ENCODE measurements at places on chromosomes 5 and 9.
A peak's percentile ranks its signal among the peaks of the same experiment; 100 is the strongest.

DNA sequence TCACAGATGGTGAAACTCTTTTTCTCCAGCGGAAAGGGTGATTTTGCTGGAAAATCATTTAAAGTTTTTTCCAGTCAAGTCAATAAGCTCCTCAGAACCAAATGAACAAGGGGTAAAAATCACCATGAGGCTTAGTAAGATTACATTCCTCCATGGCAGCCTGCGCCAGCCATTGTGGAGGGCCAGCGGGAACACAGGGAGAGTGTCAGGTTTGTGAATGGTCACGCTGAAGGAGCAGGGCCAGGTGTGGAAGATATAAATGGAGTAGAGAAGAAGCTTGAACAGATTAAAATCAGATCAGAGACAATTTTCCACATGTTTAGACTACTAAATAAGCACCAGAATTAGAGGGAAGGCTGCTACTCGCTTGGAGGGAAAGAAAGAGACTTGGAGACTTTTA, 208.8 kb downstream of the NR3C1 start:
- no peak for DNase-seq

DNA sequence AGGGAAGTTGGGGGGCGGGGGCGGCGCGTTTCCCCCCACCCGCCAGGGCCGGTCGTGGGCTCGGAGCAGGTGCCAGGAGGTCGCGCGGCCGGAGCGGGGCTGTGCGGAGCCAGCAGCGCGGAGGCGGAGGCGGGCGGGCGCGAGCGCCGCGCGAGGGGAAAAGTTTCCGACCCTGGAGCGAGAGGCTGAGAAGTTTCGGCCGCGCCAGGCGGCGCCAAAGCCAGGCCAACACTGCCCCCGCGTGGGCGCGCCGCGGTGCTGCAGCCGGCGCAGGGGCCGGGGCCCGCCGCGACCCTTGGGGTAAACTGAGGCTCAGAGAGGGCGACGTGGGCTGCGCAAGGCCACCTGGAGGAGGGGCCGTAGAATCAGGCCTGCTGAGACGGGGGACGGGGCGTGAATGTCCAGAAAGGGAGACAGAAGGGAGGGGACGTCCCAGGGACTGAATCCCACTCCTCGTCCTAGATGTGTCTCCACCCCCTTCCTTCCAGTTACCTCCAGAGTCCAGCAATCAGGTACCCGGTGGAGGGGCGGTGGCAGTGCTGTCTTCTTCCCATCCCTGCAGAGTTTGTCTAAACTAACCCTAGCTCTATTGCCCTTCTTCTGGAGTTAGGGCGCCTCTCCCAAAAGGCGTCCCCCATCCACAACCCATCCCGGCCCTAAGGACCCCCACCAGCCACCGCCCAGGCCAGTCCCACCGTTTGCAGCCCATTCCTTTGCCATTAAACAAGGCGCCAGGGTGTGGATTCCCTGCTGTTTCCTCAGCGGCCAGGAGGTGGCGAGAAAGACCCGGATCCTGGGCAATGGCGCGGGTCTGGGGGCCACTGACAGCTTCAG, 10.2 kb downstream of the C9orf50 start:
- peak; percentile 96 for DNase-seq

GRCh38 chr5:177443144-177443983, 3.2 kb upstream of the PRR7 start:
- DNase-seq = no peak

DNA sequence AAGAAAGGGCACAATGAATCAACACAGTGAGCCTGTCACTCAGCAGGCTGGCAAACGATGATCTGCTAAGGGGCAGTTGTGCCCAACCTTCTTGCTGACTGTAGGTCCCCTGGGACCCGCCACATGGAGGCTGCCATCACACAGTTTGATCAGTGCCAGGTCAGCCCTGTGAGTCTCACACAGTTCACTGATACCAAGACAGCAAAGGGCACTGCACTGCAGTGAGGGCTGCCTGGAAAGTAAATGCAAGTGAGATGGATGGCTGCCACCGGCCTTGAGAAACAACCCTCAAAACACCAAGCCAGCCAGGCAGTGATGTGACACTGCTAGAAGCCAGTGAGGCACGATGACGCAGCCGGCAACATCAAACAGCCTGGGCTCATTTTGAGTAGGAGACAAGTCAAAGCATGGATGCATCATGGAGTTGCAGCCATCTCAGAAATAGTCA, 30.3 kb downstream of the FOXD1 start:
- DNase-seq = no peak

Measured in HuH-7.5 (cell line).